ENCODE measurements at places on chromosomes 11 and 22.

- DNase-seq, result no peak
Observed at GRCh38 chr11:111548525-111548924, 8.0 kb downstream of the LAYN start.

DNA sequence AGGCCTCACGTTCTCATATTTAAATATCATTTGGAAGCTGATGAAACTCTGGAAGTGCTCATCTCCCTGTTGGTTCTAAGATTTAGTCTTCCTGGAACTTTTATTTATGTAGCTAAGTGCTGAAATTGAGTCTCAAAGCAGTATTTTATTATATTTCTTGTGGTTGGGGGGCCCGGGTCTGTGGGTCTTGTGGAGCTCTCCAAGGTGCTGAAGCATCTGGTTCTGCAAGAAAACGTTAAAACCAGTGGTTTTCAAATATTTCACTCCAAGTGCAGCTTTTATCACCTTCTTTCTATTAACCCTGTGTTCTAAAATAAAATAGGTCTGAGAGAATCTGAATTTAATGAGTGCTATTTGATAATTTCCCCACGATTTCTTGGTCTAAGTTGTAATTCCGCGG is 1404.8 kb downstream of the TBC1D22A start:
- DNase-seq, result no peak

DNA sequence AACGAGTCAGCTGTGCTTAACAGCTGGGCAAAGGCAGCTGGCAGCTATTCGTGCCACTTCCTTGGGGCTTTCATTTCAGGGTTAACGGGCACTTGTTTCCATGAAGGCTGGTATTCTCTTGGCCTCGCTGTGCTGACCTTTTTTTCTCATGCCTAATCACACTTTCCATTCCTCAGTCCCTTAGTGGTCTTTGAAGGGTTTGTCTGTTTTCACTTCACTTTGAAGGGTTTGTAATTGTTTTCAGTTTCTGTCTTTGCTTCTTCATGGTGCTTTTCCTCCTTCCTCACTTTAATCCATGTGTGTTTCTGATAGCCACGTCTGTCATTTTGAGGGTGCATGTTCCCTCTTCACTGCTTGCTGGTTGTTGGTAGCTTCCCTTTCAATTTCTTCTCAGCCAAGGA is 24.6 kb downstream of the PPIL2 start:
- no peak for DNase-seq

DNA sequence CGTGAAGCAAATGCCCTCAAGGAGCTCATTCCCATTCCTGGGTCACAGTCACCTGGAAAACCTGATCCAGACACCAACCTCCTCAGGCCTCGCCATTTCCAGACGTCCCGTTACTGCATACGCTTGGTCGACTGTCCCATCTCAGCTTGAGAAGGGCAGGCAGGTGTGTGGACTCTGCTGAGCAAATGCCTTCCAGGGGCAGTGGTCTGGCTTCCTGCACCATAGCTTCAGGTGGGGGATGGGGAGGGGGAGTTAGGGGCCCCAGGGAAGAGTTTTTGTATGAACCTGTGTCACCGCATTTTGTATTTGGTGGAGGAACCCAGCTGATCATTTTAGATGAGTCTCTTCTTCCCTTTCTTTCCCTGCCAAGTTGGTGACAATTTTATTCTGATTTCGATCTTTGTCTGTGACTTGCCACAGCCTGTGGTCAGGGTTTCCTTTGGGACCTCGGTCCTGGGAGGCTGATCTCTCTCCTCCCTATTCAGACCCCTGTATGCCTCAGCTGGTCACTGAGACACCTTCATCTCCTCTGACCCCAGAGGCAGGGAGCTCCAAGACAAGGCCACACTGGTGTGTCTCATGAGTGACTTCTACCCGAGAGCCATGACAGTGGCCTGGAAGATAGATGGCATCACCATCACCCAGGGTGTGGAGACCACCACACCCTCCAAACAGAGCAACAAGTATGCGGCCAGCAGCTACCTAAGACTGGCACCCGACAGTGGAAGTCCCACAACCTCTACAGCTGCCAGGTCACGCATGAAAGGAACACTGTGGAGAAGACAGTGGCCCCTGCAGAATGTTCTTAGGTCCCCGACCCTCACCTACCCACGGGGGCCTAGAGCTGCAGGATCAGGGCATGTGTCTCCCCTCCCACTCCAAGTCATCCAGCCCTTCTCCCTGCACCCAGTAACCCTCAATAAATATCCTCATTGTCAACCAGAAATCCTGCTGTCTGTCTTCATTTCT is 22.9 kb downstream of the IGLL5 start:
- peak; percentile 8 for DNase-seq

DNA sequence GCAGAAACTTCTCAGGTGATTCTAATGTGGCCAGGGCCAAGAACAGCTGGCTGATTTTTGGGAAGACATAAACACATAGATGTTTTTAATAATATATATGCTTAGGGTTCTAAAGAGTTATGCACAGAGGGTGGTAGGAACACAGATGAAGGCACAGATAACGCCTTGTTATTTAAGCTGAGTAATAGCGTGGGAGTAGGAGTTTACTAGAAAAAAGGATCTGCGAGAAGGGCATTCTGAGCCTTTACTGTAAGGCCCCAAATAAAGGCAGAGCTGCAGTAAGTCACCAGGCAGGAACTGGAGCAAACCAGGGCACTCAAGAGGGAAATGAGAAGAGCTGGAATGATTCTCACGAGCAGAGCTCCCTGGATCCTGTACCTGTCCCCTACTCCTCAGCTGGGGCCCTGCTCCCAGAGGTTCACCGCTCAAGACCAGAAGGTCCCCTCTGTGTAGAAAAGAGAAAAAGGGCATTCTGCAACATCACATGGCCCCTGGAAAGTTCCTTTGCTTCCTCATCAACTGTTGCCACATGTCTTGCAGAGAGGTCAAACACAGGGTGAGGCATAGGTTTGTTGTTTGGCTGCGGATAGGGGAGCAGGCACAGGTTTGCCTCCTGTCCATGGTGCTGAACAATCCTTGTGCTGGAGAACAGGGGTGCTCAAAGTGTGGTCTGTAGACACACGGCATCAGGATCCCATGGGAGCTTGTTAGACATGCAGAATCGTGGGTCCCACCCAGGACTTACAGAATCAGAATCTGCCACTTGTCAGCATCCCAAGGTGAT is 125.7 kb downstream of the TENM4 start:
- DNase-seq, result no peak

DNA sequence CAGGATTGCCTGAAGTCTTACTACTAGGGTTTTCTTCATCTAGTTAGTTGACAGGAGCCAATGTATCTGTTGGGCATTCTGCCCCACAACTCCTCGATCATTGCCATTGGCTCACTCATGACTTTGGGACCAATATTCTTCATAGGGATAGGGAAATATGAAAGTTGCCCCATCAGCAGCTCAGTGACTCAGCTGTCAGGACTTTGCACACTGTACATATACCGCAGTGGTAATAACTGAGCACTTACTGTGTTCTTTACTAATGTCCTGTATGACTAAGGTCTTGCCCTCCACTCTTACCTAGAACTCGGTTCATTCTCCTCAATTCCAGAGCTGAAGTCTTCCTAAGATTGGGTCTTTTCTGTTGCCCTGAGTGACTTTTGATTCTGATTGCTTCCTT is 46.8 kb upstream of the PGR start:
- no peak for DNase-seq
